NCI-H526 treated with DMSO at 0.1 percent for 48 hours (cell line): ENCODE measurements at places on chromosomes 6 and 20.

GRCh38 chr20:32560989-32561830, 23.9 kb downstream of the NOL4L start:
- no peak for DNase-seq

GRCh38 chr6:109720311-109720710, 29.2 kb downstream of the FIG4 start:
- no peak for DNase-seq

- no peak for DNase-seq
These were observed 1.4 kb downstream of the DEFB132 start for GRCh38 chr20:258963-259362.

DNA sequence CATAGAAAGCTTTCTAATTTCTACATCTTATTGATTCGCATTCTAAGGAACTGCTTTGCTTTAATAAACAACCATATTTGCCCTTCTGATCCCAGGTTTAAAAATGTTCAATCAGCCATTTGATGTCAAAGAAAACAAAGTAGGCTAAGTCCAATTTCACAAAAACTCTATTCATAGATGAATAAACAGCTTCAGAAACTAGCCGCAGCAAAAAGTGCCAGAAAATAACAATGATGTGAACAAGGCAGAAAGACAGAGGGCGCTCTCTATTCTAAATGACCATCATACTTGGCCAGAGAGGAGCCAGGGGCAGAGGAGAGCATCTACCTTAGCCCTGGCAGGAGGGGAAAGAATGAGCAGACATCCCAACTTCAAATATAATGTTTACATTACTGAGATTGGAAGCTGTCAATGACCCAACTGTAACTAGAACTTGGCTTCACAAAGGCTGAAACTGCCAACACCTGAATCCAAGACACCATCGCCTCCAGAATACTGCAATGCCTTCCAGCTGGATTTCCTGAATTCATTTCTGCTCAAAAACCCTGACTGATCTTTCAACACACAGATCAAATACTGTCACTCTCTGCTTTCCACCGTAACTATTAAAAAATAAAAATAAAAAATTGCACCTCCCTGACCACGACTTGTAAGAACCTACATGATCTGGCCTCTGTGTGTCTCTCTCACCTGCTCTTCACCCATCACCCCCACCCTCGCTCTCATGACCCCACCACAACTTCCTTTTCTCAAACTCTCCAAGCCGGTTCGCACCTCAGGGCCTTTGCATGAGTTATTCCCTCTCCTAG, 9.5 kb downstream of the CNKSR3 start:
- peak; percentile 6 for DNase-seq

GRCh38 chr6:24052590-24052961, 73.4 kb upstream of the NRSN1 start:
- DNase-seq: no peak

- no peak for DNase-seq
These were observed 38.0 kb downstream of the KIF16B start for GRCh38 chr20:16535277-16535676.

DNA sequence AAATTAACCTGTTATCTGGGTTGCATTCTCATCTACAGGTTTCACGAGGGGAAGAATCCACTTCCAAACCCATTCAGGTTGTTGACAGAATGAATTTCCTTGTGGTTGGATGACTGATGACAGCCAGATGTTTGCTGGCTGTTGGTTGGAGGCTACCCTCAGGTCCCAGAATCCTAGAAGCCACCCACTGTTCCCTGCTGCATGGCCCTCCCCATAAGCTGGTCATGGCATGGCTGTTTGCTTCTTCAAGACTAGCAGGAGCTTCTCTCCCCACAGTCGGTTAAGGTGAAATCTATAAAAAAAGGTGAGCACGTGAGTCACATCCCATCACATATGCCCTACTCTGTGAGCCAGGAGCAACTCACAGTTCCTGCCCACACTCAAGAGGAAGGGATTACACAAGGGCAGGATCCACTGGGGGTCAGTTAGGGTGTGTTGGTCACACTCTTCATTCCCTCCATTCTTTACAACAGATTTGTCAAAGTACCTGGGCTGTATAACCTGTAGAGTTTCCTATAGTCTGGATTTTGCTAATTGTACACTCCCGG, 19.5 kb upstream of the RPS10 start:
- DNase-seq: no peak

DNA sequence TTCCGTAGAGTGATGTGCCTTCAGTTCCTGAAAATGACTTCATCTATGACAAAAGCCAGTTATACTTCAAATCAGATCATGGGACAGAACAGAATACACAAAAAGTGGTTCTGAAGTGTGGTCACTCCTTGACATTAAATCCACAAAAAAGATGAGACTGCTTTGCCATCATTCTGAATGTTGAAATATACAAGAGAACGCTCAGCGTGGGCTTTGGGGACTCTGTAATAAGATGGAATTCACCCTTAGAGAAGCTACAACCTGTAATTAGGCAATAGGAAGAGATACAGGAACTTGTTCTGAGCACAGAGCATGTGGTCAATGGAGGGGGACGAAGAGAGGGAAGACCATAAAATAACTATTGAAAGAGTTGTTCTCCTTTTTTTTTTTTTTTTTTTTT, 184.3 kb downstream of the CARMIL1 start:
- DNase-seq: no peak

DNA sequence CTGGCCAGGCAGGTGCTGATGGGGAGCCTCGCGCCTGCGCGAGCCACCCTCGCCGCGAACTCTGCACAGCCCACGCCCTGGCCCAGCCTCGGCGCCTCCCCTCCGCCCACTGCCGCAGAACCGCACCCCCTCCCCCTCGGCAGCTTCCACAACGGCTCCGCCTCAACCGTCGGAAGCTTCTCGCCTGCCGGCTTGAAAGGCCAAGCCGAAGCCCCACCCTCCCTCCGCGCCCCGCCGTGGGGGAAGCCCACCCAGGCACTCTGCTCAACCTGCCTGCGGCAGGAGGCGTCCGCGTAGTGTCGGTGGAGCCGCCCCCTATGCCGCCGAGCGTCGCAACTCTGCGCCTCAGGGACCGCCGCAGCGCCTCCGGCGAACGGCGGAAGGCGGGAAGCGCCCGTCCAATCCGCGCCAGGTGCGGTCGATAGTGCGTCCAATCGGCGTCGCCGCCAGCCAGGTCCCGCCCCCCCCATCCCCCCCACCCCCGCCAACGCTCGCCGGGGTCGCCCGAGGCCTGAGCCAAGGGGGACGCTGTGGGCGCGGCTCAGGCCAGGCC, at the start of gene SYCP2:
TSS of gene SYCP2 (minus strand) at position 342 of the 553 bp plus-strand sequence. CDS start 11,224 bp downstream, outside the sequence.
- no peak for DNase-seq
